HS-27A (cell line): ENCODE measurements at places on chromosomes 7 and 10.

DNA sequence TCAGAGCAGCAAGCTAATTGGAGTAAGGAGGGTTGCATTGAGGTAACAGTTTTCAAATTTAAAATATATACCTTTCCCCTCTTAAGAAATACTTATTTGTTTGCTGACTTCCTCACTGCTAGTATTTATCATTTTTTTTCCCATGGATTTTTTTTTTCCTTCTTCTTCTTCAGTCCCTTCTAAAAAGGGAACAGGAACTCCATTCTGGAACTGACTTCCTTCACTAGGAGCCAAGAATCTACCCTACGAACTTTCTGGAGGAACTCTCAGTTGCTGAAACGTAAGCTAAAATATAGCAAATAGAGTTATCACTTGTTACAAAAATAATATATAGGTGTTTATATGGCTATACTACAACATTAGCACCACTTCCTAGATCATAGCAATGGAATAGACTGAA is 95.4 kb downstream of the HGF start:
- DNase-seq = no peak

GRCh38 chr7:27148031-27148755 is 619 bp upstream of the HOXA6 start:
- DNase-seq = no peak

DNA sequence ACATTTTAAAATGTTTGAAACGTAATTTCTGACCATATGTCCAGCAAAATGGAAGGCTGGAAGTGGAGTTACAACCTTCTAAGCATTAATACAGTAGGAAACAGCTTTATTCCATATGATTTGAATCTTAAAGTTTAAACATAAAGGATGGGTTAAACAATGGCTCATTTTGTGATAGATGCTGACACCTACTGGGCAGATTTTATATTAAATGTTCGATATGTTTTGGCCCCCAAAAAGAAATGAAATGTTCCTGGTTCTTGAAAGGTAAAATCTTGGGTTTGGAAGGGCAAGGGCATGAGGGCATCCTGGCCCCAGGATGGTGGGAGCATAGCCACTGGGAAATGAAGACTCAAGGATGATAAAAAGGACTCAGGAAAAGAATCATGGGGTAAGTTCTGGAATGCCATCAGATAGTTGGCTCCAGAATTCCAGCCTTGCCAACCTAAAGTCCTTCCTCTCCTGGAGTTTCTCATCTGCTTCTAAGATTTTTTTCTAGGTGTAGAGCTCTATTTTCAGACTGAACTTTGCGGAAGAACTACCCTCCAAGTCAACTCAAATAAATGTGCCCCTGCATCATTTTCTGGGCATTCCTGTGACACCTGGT is 34.6 kb upstream of the SLC35G1 start:
- no peak for DNase-seq

DNA sequence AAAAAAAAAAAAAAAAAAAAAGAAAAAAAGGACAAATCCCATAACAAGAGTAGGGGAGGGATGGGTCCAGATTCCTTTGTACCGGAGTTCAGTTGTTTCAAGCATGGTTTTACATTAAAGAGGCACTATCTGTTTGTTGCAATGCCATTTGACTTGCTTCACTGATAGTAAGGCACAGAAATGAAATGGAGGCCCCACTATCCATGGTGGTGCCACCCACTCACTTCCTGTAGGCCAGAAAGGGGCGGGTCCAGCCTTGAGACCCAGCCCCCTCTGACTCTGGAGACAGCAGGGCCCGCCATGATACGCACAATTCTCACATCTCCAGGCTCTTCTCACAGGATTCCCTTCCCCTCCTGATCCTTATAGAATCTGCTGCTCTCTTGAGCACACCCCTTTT is 100.0 kb downstream of the CLEC2L start:
- no peak for DNase-seq

GRCh38 chr7:34163956-34164355 is 258.6 kb downstream of the BMPER start:
- no peak for DNase-seq

DNA sequence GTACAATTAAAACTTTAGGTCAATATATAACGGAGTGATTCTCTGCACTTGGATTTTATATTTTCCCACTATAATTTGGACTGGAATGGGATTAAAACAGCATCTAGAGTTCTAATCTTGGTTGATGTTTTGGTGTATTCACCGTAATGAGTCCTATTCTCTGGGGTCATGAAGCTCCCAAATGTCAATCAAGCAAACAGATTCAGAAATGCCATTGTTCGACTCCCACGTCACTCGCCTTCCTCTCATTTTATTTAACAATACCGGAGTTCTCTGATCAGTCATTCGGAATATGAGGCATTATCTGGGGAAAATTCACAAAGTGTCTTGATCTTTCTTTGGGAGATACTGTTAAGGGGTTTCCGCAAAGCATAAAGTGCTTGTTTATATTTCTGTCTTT is 26.5 kb downstream of the SKIDA1 start:
- no peak for DNase-seq

GRCh38 chr10:71812016-71812912 is 38.8 kb downstream of the PSAP start:
- DNase-seq = no peak

GRCh38 chr7:22675917-22676343 is 51.1 kb upstream of the IL6 start:
- no peak for DNase-seq
